ENCODE measurements at places on chromosomes 6 and 20.
A peak's percentile ranks its signal among the peaks of the same experiment; 100 is the strongest.

DNA sequence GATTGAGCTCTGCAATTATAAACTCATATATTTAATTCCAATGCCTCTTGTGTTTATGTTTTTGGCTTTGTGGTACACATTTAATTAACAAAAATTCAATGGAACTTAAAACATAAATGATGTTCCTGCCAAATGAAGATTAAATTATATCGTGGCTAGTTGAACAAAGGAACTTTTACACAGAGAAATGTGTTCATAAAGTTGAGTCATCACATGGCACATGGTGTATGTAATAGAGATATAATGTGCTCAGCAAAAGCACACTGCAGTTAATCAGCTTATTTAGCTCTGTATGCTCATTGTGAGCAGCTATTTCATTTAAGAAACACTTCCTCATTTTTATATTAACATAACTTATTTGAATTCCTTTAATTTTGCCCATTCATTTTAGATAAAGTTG is 1295.6 kb upstream of the CITED2 start:
- no peak for DNase-seq

- DNase-seq = no peak
Observed at GRCh38 chr6:34242252-34243130, 5.8 kb downstream of the HMGA1 start.

DNA sequence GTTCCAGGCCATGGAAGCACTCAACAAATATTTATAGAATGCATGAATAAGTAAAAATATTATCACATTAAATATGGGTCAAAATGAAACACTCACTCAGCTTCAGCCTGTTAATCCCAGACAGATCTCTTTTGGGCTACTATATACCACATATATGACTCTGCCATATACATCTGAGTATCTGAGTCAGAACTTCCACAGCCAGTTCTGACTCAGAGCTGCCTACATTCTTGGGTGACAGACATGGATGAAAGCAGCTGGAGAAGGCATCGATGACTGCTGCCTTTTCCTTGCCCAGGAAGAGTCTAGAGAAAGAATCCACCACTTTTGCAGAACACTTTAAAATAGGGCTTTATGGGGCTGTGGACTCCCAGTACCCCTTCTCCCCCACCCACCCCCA is 11.5 kb upstream of the PDYN start:
- DNase-seq = no peak

DNA sequence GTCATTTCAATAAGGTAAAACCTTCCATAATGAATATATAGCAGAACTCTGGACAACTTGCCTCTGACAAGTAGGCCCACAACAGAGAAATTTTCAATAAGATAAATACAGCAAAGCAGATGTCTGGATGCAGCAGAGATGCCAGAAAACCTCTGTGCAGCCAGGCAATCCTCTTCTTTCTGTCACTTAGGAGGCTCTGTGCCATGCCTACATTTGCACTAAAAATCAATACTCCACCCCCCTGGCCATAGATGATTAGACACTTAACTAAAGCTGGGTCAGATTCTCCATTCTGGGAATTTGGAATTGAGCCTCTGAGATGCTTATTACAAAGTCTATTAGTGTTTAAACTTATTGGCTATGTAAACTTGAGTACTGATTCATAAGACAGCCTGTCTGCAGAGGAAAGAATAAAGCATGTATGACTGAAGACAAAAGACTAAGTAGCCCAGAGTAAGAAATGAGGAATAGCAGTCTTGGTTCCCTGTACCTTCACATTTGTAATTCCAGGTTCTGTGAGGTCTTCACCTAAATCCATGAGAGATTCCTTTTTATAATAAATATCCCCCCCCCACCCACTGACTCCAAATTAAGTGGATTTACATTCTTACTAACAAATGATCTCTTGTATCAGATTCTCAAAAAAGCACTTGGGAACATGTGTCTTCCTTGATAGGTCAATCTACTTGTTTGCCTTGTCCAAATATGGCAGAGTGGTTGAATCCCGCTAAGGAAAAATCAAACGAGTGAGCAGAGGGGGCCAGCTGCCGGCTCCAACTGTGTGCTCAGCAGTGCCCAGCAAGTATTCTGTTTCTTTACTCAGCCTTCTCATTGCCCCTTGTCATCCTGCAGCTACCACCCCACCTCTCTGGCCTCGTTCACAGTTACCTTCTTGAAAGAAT is 20.4 kb downstream of the MAN1A1 start:
- no peak for DNase-seq

GRCh38 chr20:64237316-64237715 is 18.2 kb upstream of the PCMTD2 start:
- no peak for DNase-seq

GRCh38 chr6:143677891-143678791 is at the start of gene PHACTR2:
PHACTR2 (plus strand) TSS chr6:143677965; CDS start chr6:143678164, 199 bp downstream.
- DNase-seq = peak; percentile 86

- no peak for DNase-seq
Observed at GRCh38 chr6:494394-494793, 102.8 kb downstream of the IRF4 start.

- no peak for DNase-seq
Observed at GRCh38 chr6:163380216-163380615, 34.3 kb upstream of the QKI start.

- DNase-seq = no peak
Observed at GRCh38 chr6:125781314-125781868, 9.4 kb upstream of the NCOA7 start.

Measured in hematopoietic multipotent progenitor cell (in vitro differentiated cells).